ENCODE measurements at places on chromosomes 12 and 14.

GRCh38 chr12:131824450-131824849, 3.7 kb upstream of the MMP17 start:
- no peak for DNase-seq

- DNase-seq: no peak
Observed at GRCh38 chr12:130331146-130331545, 6.5 kb upstream of the PIWIL1 start.

- DNase-seq: no peak
Observed at GRCh38 chr14:65949711-65950516, 536.3 kb upstream of the CCDC196 start.

GRCh38 chr12:11968048-11968383, 102.7 kb upstream of the BCL2L14 start:
- no peak for DNase-seq

- no peak for DNase-seq
Observed at GRCh38 chr12:38831715-38832114, 73.7 kb downstream of the CPNE8 start.

DNA sequence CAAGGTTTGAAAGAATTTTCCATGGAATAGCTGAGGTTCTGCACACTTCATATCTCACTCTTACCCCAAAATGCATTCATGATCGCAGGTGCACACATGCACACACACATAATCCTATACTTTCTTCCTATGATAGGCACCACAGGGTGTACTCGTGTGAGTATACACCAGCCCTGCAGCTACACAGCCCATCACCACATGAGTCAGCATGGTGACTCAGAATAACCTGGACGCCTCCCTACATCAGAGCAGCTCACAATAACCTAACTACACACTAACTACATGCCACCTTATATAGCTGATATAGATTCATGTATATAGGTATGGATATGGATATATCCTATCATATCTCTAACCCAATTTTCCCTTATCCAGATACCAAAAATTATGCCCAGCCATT, 850.2 kb upstream of the TMEM132C start:
- no peak for DNase-seq

DNA sequence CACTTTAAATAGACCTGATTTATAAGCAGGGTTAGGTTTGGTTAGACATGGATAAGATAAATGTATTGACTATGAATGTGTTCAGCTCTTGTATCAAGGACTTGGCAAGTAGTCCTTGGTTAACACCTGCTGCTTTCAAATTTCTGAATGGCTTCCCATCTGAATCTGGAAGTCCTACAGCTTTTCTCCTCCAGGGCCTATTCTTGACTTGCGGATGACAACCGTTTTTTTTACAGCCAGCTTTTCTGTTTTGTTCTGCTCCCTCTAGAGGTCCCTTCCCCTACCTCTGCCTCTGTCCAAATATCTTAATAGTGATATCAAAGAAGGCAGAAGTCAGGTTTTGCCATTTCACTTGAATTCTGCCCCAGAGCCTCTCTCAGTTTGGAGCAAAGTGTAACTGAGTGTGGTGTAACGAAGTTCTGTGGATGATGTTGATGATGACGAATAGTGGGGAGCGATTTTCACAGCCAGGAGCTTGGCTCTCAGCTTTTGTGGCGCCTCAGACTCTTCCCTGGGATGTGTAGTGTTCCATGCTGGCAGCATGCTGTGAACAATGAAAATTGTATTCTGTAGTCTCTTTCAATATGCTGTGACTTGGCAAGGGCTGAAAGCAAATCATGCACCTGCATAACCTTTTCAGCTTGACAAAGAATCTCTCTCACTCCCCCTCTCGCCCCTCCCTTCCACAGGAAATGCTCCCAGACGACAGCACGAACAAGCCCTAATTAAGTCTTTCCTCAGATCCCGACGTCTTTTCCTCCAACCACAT, 5.0 kb upstream of the SLC4A8 start:
- no peak for DNase-seq

- DNase-seq: no peak
Observed at GRCh38 chr12:117334855-117335587, 26.4 kb downstream of the NOS1 start.

- DNase-seq: no peak
Observed at GRCh38 chr12:26158078-26158764, 33.4 kb upstream of the BHLHE41 start.

DNA sequence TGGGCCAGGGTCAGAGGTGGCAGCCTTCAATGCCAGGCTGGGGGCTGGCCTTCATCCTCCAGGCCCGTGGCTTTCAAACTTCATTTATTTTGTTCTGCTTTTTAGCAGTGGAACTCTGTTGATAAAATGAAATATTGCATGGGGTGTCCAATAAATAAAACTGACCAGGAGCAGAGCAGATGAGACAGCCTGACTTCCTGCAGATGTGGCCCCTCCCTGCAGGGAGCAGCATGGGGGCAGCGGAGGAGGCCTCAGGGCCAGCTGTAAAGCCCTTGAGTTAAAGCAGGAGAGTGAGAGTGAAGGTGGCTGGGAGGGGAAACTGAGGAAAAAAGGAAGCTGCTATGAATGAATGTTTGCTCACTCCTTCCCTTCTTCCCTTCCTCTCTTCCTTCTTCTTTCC, 120.3 kb downstream of the RPAP3 start:
- DNase-seq: no peak

GRCh38 chr12:45289245-45290215, 73.6 kb downstream of the ANO6 start:
- DNase-seq: no peak

DNA sequence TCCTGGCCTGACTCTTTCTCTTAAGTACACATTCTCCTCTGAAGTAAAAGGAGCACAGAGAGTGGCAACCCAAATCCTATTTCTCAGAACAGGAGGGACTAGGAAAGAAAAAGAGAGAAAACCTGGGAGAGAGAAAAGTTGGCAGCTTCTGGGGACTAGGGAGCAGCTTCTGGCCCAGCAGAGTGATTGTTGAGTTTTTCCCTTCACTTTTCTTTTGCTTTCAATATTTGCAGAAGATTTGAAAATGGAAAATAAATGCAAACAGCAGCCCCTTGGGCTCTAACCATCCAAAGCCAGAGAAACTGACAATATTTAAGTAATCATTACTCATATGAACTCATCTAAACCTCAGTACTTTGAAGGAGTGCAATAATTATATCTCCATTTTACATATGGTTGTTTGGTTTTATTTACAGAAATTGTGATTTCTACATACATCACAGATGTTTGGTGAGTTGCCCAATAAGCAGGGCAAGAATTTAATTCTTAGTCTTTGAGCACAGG, 28.8 kb upstream of the IGF1 start:
- no peak for DNase-seq

DNA sequence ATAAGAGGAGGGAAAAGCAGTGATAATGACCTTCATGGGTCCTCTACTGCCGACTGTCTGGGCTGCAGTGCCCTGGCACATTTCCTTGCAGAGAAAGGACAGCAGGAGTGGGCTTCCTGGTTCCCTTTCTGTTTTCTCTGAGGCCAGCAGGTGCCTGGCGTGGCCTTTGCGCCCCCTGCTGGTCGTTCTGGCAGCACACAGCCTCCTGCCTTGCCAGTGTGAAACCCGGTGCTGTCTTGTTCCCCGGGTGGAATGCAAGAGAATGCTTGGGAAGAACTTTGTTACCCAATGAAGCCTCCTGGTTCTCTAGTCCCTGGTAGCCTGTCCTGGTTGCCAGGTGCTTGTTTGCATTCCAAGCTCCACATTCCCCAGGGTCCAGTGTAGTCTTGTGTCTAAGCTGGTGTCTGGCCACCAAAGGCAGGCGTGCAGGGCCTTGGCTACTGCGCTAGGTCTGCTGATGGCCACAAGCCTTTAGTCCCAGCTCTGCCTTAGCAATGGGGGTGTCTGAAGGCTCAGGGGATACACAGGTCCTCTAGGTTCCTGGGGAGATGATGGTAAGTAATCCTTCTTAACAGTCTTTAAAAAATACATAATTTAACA, 1392.4 kb upstream of the TMEM132C start:
- DNase-seq: peak; percentile 40

GRCh38 chr14:66036547-66036946, 449.6 kb upstream of the CCDC196 start:
- no peak for DNase-seq

Measured in stimulated activated CD8-positive, alpha-beta memory T cell treated with anti-CD3 and anti-CD28 coated beads, Interleukin-15, amount 100 ng/mL, for 24 hours (primary cell).